NB4 (cell line): ENCODE measurements at places on chromosomes 13 and 19.

DNA sequence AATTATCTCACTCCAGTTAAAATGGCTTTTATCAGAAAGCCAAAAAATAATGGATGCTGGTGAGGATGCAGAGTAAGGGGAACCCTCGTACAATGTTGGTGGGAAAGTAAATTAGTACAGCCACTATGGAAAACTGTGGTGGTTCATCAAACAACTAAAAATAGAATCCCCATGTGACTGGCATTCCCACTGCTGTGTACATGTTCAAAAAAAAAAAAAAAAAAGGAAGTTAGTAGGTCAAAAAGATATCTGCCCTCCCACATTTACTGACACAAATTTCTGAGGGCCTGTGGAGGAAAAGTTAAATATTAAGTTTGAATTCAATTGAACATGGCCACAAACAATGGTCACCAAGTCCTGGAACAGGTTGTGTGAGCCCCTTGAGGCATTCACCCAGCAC is 9.8 kb upstream of the ZSCAN5A start:
- no peak for DNase-seq

DNA sequence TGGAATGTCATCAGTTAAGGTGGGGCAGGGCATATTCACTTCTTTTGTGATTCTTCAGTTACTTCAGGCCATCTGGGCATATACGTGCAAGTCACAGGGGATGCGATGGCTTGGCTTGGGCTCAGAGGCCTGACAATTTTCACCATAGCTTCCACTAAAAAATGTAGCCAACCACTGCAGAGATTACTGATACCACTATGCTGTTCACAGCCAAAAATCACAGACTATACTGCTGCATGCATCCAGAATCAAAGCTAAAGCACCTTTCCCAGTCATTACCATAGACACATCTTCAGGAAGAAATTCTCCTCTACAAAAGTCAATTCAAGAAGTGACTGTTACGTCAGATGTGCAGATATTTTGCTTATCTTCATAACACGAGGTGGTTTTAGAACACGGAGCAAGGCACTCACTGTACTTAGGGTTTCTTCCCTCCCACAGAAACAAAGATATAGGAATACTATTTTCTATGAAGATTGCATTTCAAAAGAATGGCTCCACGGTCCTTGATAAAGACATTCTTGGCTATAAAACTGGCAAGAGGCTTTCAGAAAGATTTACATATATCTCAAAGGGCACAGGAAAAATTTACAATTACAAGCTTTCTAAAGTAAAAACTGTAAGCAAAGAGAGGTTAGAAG is 1556.6 kb upstream of the PRR20A start:
- DNase-seq = no peak

DNA sequence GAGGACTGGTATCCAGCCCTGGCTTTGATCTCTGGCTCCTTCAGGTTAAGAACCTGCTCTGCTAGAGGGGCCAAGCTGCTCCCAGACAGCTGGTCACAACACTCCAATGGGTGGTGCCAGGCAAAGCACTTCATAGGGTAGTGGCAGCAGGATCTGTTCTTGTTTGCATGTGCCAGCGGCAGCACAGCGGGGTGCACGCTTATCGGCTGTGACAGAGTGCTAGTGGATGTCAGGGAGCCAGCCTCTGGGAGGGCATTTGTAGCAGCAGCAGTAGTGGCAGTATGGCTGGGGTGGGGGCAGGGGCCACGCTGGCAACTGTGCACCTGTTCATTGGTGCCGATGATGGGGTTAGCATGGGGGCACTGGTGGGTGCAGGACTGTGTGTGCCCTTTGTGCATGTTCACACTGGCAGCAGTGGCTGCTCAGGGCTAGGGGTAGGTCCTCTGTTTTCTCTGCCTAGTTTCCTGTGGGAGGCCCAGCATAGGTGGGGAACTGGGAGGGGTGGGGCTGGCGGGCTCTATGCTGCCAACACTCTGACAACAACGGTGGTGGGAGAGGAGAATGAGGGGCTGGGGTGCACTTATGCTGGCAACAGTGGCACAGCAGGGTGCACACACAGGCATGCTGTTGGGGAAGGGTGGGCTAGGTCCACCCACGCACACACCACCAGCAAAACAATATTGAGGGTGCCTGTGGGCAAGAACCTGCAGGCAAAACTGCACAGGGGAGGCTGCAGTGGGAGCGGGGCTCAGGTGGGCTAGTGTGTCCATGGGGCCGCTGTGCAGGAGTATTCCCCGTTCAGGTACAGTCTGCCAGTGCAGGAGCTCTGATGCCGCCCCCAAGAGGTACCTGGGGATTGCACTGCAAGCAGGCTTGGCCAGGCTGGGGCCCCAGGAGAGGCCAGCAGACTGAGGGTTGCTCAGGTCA is 19.3 kb downstream of the AP1M1 start:
- no peak for DNase-seq

DNA sequence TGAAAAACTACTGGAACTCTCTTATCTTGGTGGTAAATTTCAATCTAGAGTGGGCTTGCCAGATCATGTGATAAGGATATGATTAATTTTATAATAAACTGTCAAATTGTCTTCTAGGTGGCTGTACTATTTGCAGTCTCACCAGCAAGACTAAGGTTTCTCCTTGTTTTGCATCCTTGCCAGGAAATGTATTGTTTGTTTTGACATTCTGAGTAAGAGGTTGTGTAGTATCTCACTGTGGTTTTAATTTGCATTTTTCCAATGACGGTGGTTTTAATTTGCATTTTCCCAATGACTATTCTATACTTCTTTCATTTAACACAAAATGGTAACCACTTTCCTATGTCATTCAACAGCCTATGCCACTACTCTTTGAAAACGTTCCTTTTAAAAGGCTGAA is 2.0 kb downstream of the CAB39L start:
- no peak for DNase-seq

DNA sequence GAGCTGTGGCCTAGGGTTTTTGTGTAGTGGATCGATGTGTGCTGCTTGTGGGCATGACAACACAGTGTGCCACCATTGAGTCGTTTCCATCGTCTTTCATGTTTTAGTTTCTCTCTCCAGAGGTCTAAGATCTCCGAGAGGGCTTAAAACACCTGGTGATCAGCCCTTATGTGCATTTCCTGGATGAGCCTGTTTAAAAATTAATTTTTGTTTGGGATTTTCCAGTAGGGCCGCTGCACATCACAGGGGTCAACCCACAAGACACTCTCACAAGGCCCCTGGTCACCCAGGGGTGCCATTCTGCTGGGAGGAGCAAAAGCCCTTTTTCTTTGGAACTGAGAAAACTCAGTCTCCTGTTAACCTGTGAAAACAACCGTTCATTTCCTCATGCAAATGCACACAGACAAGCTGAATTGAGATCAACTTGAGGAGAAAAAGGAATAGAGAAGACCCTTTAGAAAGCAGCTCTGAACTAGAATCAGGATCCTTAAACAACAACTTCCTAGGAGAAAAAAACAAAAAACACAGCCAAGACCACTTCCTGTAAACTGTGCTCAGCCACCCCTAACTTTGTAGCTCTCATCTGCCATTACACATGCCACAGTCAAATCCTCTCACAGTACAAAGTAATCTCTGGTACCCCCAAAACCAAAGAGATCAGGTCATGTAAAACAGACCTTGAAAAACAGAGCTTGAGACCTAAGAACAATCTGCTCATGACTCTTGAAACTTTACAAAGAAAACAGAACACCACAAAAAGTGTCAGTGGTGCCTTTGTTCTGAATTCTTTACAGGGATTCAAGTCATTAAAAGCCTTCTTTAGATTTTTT is 8.3 kb upstream of the MTRF1 start:
- no peak for DNase-seq

DNA sequence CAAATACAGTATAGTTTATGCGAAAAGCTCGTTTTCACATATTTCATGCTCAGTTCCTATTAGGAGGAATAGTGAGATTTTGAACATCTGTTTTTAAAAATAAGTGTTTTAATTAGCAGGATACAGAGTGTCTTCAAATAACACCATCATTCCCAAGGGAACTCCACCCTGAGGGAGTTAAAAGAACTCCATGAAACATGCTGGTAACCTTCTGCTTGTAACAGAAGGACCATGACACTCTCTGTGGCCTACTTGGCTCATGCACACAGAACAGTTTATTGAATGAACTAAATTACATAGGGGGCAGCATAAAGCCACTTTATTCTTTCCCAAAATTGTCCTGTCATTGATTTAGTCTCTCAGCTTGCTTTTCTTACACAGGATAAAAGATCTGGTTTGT is 809.5 kb upstream of the SLITRK6 start:
- no peak for DNase-seq

- no peak for DNase-seq
Observed at GRCh38 chr19:7905268-7905667, 1.6 kb downstream of the MAP2K7 start.

GRCh38 chr19:2514981-2515518 is 39.1 kb downstream of the GADD45B start:
- DNase-seq = no peak

- DNase-seq = no peak
Observed at GRCh38 chr19:16205205-16206045, 7.7 kb downstream of the AP1M1 start.

DNA sequence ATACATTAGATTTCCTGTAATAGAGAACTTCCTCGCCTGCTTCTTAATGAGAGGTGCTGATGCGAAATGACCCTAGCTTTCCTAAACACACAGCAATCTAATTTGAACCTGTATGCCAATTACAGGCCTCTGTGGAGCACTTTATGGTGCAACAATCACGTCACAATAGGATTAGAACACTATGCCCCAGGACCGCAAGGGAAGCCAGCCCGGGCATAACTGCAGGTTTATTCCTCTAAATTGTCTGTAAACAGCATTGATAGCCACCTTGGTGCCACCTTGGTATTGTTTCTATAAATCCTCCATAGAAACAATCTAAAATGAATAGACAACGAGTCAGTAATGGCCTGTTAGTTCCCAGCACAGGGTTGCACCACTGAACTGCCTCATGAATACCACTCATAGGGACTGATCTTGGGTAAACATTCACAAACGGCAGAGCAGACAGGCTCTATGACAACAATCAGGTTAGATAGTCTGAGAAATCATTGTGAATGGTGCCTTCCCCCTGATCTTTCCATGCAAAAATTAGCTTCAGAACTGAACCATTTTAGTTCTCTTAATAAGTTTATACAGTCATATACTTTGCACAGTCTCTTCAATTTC is 182.5 kb upstream of the OBI1 start:
- DNase-seq = no peak

DNA sequence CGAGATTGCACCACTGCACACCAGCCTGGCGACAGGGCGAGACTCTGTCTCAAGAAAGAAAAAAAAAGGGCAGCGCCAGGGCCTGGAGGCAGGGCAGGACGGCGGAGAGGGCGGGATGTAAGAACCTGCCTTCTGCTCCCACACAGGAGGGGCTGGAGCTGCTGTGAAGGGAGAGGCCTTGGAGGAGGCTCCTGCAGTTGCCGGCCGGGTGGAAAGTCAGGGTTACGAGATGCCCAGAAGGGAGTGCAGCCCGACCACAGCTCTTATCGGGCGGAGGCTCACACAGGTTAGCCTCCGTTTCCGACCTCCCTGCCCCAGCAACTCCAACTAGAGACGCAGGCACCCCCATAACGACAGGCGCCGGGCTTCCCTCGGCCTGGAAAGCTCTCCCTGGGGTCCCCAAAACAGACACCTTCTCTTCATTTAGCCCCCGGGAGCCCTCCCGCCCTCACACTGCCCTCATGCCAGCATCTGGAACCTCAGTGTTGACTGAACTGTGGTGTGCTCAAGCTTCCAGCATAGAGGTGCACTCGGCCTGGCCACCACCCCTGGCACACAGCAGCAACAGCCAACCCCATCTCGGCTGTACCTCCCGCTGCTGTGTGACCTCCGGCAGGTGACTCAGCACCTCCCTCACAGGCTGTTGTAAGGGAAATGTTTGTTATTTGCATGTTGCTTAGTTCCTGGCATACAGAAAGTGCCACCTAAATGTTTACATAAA is 1.4 kb downstream of the PLPP2 start:
- DNase-seq = no peak

DNA sequence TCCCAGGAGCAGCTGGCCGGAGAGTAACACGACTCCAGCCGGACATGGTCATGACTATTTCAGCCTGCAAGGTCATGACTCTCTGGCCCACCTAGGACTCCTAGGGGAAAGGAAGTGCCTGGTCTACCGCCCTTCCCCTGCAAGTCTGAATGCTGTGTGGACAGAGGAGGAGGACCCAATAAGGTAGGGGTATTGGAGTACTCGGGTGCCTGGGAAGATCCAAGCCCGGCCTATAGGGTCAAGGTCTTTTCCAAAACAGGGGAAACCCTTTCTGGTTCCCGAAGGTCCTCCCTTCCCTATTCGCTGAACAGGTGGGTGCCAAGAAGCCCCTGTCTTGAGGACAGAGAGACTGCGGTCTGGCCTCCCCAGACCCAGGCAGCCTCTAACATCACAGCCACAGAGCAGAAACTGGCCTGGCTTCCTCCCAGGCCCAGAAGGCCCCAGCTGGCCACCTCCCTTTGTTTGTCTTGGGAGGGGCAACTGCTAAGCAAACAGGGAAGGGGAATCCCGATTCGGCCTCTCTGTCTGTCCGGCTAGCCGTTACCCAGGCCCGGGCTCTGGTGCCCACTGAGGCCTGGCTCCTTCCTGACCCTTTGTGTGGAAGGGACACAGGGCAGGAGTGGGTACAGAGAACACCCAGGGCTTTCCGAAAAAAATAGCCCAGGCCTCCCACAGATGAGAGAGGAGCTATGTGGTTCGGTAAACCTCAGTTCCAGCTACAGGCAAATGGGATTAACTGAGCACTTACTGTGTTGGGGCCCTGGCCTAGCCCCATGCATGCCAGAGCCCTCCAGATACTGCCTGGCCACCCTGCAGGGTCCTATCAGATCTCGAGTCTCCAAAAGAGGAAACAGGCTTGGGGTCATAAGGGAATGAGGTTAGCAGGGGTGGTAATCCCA is 5.2 kb upstream of the GRAMD1A start:
- no peak for DNase-seq

DNA sequence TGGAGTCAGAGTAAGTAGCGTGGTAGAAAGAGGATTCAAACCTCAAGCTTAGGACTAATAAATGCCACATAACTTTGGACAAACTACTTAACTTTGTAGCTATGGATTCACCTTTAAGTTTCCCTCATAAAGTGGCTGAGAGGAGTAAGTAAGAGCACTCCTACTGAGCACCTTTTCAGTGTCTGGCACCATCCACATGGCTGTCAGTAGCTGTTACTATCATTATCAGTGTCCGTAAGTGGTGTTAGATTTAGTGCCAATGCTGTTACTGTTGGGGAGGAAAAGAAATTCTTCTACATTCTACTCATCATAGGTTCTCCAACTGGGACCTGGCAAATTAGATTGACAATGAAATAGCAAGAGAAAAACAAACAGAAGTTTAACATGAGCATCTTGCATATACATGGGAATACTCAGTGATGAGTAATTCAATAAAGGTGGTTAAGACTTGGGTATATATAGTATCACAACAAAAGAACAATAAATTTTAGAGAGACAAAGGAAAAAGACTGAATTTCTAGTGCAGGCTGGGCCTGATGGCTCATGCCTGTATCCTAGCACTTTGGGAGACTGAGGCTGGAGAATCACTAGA is 165.6 kb upstream of the NBEA start:
- no peak for DNase-seq
